ENCODE measurements at places on chromosomes 11 and 22.

DNA sequence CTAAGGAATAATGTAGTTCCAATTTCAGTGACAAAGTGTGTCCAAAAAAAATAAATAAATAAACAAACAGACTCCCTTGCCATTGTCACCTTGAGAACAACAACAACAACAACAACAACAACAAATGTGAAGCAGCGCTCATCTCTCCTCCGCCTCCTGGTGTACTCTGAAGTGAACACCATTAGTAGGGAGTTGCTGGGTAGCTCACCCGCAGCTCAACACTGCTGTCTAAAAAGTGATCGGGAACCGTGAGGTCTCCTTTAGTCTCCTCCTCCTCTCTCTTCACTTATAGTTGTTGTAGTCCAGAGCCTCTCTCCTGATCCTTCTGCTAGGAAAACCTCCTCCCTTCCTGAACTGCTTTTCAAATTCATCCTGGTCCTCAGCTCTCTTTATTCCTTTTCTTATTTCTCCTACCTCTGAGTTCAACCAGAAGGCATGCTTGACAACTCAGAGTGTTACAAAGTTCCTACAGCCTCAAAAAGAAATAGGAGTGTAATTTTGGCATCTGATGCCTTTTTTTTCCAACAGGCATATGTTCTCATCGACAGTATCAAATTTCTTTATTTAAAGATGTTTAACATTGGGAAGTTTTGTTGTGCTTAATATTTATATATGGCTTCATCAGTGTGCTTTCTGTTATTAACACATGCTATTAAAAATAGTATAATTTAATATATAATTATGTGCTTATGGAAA is 215.1 kb downstream of the PGR start:
- DNase-seq, result no peak

GRCh38 chr11:8225589-8226036 is 38.1 kb downstream of the LMO1 start:
- peak; percentile 19 for DNase-seq

GRCh38 chr11:34907934-34908593 is 8.1 kb downstream of the APIP start:
- no peak for DNase-seq

- DNase-seq, result no peak
Measured at GRCh38 chr11:72692498-72693237, 18.4 kb upstream of the PDE2A start.

- no peak for DNase-seq
Measured at GRCh38 chr11:34621876-34622275, 983 bp downstream of the EHF start.

- DNase-seq, result no peak
Measured at GRCh38 chr11:132106096-132106982, 735.9 kb downstream of the NTM start.

DNA sequence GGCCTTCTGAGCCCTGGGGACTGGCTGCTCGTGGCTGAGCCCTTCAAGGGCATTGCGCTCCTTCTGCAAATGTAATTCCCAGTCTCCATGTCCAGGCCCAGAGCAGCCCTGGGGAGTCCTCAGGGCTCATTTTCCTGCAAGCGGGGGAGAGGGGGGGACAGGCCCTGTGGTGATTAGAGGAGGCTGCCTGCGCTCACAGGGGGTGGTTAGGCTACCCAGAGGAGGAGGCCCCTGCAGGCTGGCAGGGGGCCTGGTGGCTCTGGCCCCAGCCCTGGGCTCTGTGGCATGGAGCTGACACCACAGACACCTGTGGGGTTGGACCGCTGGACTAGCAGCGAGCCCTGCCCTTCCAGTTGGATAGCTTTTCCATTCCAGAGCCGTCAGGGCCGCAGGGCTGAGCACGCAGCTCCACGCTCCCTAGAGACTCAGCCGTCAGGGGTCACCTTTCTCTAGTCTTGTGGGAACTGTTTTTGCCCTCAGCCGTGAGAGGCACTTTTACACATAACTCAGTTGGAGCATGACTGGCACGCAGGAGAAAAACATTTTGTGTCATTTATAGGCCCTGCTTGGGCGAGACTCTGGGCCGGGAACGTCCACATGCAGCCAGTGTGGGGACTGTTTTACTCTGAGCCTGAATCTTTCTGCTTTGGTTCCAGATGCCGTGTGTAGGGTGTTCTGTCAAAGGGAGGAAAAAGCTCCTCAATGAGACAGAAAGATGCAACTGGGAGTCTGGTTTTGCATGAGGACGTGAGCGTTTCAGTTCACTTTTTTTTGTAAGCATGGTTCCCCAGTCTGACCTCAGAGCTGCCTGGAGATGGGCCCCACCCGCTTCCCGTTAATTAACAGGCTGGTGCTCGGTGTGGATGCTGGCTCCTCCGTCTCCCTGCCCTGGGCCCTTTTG is 58.1 kb downstream of the LRP5 start:
- no peak for DNase-seq

GRCh38 chr11:722346-722811 is 16.3 kb downstream of the EPS8L2 start:
- no peak for DNase-seq

DNA sequence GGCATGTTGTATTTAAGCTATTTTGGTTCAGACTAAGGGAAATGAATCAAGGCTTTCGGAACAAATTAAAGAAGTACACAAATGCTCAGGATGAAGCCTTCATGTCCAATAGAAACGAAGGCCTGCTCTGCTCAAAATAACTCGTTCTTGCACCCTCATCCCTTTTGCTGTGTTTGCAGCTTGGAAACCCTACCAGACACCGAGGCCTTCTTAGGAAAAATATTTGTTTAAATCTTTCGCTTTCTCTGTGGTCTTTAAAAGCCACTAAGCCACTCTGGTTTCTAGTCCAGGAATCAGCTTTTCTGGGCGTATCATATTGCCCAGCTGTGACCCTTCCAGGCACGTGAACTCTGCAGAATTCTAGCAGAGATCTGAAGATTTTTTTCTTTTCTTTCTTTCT is 60.9 kb upstream of the HSPA8 start:
- no peak for DNase-seq

GRCh38 chr11:77589521-77590193 is at the start of gene AQP11:
AQP11 (plus strand) TSS chr11:77589953; CDS start chr11:77589993, 40 bp downstream.
- DNase-seq, result peak; percentile 86

- DNase-seq, result no peak
Measured at GRCh38 chr22:28560046-28560742, 119.4 kb downstream of the TTC28 start.

DNA sequence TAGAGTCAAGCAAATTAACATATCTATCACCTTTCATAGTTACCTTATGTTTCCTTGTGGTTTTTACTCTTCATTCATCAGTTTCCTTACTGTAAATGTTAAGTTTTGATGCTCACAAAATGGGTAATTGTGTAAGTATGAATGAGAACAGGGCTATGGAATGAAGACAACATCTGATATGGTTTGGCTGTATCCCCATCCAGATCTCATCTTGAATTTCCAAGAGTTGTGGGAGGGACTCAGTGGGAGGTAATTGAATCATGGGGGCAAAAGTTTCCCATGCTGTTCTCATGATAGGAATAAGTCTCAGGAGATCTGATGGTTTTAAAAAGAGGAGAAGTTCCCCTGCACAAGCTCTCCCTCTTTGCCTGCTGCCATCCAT is 107.6 kb downstream of the CCDC34 start:
- DNase-seq, result no peak

DNA sequence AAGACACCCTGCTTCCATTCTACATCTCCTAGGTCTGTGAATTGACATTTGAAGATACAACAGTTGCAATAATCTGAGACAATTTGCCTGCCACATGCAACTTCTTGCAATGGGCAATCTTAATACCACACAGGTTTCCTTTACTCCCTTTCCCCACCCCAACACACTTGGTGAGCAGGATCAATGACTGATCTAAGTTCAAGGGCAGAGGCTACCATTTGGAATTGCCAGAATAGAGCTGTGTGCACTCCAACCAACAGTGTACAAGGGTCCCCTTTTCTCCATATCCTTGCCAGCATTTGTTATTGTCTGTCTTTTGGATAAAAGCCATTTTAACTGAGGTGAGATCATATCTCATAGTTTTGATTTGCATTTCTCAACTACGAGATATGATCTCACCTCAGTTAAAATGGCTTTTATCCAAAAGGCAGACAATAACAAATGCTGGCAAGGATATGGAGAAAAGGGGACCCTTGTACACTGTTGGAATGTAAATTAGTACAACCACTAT is 2.9 kb upstream of the NNMT start:
- DNase-seq, result no peak

DNA sequence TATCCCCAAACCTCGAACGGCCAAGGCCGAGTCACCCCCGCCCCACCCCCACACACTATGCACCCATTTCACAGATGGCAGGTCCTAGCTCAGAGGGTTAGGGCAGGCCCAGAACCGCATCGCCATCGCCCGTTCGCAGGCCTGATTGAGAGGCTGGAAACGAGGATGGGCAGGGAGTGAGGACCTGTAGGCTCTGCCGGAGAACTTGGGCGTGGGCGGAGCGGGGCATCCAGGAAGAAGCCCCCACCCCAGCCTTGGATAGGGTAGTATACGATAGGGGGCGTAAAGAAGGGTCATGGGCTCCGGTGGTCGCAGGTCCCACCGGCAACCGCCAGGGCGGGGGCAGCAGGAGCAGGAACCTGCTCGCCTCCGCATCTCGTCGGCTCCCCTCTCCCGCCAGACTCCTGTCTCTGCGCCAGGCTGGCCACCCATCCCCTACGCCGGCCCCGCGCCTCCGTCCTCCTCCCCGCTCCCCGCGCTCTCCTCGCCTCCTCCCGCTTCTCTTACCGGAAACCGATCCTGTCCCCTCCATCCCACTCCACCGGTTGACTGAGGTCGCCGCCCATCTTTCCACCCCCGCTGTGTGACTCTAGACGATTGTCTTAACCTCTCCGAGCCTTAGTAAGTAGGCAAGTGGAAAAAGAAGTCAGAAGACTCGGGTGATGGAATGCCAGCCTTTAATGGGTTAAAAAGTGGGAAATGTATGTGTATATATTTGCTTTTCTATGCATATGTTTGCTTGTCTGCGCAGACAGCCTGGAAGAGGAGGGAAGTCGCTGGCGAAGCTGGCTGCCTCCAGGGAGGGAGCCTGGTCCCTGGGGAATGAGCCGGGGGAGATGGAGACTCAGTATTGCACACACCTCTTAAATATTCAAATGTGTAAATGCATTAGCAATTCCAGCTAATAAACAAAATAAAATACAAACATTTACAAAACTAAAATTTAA is 52.8 kb downstream of the CYTH4 start:
- no peak for DNase-seq

DNA sequence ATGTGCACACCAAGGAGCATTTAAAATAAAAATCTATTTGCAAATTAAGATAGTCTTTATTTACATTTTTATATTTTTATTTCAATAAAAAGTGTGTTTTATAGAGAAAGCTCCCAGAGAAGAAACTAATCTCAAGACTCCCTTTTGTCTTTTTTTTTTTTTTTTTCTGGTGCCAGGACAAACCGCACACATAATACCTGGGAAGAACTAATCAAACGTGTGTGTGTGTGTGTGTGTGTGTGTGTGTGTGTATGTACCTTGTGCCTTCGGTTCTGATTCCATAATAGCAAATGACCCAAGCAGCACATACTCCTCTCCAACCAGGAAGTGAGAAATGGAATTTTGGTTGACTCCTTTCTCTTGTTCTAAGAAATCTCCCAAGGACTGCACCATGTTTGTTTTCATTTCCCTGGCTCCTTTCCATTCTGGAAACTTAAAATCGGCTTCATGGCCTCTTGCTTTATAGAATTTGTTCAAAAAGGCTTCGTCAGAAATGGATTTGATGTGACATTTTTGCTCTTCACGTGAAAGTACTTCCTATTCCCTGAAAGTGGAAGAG is 65.3 kb downstream of the ST3GAL4 start:
- no peak for DNase-seq

- no peak for DNase-seq
Measured at GRCh38 chr11:45658292-45658991, 7.0 kb downstream of the CHST1 start.

- DNase-seq, result no peak
Measured at GRCh38 chr22:29044657-29045176, 16.9 kb downstream of the C22orf31 start.

DNA sequence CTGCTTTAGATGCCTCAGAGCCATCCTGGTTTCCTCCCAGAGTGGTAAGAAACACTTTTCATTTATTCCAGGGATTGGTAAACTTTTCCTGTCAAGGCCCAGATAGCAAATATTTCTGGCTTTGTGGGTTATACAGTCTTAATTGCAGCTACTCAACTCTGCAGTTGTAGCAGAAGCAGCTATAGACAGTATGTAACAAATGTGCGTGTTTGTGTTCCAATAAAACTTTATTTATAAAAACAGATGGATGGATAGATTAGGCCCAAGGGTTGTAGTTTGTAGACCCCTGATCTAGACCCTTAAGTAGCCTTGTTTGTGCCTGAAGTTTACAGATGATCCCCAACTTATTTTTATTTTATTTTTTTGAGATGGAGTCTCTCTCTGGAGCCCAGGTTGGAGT is 17.9 kb downstream of the NNMT start:
- no peak for DNase-seq

DNA sequence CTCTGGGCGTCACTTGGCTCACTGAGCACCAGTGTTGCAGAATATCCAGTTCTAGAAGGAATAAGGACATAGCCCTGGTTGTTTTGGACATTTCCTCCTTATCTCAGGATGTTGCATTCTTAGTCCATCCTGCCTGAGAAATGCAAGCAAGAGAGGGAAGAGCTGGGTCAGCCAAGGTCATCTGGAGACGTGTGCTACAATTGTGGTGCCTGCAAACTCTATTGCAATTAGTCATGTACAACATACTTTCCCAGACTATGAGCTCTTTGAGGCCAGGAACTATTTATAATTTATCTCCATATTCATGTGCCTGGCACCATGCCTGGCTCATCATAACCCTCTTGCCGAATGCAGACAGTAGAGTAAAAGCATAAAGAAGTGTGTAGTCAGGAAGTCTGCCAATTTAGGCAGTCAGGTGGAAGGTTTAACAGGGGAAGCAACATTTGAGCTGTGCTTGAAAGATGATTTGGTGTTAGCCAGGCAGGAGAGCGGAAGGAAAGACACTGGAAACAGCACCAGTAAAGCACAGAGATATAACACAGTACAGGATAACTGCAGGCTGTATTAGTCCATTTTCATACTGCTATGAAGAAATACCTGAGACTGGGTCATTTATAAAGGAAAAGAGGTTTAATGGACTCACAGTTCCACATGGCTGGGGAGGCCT is 129.4 kb upstream of the PAX6 start:
- DNase-seq, result no peak

DNA sequence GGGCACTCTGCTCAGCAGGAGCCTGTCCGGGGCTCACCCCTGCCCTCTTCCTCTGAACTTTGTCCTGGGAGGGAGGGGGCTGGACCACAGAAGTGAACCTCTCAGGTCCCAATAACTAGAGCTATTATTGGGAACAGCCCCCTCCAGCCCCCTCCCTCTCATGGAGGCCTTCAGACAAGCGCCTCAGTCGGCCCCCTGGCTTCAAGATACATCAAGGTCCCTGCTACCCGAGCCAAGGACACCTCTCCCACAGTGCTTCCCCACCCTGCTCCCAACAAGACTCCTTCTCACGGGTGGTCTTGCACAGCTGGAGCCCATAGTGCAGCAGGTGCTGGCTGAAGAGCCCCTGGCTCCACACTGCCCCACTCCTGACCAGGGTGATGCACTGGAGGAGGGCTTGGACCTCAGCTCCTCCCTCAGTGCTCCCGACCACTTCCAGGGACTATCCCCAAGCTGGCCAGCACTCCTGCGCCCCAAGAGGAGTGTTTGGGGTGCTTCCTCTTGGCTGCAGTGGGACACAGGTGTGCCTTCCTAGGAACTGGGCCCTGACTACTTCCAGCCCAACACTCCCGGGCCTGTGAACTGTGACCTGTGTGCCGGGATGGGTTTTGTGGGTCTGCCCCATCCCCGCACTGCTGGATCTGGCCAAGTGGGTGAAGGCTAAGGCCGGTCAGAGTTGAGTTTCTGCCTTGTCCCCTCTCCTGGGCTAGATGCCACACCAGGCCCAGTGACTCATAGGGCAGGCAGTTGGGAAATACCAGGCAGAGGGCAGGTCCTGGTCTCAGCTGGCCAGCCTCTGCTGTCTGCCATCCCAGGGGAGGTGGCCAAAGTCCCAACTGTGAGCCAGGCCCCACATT is 2.2 kb downstream of the PNPLA2 start:
- no peak for DNase-seq
